CD4-positive, alpha-beta T cell (primary cell): ENCODE measurements at places on chromosomes 2 and 18.

- no peak for DNase-seq
Measured at GRCh38 chr18:63664571-63664970, 2.9 kb upstream of the SERPINB3 start.

GRCh38 chr2:201971531-201972228 lies 62.0 kb upstream of the FZD7 start:
- DNase-seq: no peak

DNA sequence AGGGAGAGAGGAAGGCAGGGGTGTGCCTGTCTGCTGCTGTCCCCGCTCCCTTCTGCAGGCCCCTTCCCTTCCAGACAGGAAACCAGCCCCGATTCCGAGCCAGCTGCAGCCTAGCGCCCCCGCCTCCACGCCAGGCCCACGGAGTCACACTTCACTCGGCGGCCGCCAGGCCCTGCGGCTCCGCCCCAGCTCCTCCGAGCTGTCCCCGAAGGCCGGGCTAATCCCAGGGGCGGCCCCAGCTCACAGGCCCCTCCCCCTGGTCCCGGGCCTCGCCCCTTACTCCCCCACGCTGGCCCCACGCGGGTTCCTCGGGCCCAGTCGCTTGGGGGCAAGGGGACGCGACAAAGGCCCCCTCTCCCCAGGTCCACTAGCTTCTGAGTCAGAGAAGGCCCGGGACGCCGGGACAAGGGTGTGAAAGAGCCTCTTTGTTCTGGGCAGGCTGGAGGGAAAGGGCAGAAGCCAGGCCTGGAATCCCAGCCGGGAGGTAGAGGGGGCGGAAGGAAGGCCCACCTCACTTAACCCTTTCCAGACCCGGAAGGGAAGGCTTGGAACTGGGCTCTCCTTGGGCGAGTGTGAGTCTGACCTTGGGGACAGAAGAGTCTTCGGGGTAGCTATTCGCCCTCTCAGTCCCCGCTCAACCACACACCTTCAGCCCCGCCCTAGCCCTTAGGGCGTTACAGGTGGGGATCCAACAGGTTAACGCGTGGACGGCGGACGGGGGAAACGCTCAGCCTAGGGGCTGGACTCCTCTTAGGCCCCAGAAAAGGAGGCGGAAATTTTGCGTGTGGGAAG lies 1.2 kb downstream of the RTKN start:
- peak; percentile 38 for DNase-seq

- no peak for DNase-seq
Measured at GRCh38 chr2:123546353-123546752, 478.7 kb upstream of the CNTNAP5 start.

- peak; percentile 86 for DNase-seq
Measured at GRCh38 chr2:64522843-64523428, 1.2 kb upstream of the AFTPH start.

GRCh38 chr2:19330436-19330835 lies 28.0 kb downstream of the OSR1 start:
- DNase-seq: no peak

GRCh38 chr2:46383113-46383395 lies 85.8 kb downstream of the EPAS1 start:
- no peak for DNase-seq

GRCh38 chr2:72330652-72331051 lies 183.0 kb upstream of the CYP26B1 start:
- DNase-seq: no peak

GRCh38 chr2:107785756-107786155 lies 40.9 kb upstream of the RGPD4 start:
- DNase-seq: no peak

DNA sequence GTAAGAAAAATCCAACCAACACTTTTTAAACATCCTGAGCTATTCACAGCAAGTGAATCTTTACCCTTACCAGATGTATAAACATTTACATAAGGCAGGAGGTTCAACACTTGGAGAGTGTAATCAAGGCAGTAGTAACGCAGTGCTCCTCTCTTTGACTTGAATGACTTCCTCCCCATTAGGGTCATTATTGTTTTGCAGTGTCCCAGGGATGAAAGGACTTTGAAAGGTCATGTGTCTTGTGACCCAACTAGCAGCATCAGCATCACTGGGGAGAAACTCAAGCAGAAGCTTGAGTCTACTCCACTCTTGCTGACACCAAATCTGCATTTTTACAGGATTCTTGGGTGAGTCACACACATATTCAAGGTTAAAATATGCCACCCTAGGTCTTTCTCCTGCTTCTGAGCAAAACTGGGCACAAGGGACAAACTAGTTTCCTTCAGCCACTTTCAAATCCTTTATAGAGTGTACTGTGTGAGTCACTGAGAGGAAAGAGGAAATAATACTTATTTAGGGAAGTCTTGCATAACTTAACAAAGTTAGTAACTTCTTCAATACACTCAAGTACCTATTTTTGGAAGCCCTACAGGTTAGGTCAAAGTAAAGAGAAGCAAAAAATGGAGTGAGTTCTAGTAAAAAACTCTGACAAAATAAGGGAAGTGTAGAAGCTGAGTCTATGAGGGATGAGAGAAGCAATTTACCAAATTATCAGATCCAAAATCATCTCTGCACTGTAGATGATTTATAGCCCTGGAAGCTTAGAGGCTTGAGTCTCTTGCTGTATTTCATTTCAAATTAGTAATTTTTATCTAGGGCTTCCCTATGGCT lies 51.0 kb upstream of the EML4 start:
- peak; percentile 46 for DNase-seq

GRCh38 chr18:58660915-58661314 lies 10.3 kb upstream of the MALT1 start:
- no peak for DNase-seq

GRCh38 chr2:26298286-26298637 lies 47.7 kb upstream of the SELENOI start:
- DNase-seq: no peak
